ENCODE measurements at places on chromosomes 13 and 19.

GRCh38 chr19:29422047-29422446 lies 103.7 kb upstream of the VSTM2B start:
- no peak for DNase-seq

- DNase-seq, result peak; percentile 89
Observed at GRCh38 chr19:43639519-43640423, at the start of gene CADM4. Gene CADM4, minus strand, starts transcription at chr19:43639850. Its CDS starts 60 bp downstream, at chr19:43639790.

DNA sequence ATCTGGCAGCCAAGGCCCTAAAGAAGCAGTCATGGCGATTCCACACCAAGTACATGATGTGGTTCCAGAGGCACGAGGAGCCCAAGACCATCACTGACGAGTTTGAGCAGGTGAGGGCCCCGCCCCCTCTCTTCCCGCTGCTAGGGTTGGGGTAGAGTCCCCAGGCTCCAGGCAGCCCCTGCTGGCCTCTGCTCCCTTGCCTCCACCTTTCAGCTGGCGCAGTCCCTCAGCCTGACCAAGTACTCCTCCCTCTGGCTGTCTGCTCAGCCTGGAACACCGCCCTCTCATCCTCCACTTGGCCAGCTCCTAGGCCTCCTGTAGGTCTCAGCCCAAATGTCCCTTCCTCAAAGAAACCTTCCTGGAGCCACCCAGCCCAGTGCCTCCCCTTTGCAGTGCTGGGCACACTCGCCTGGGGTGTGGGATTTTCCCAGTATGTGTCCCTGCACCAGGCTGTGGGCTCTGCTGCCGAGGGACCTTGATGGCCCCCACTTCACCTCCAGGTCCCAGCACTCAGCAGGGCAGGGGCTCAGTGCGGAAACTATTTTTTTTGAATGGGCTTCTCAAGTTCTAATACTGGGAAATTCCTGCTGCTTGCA lies 5.7 kb downstream of the LENG1 start:
- DNase-seq, result no peak

GRCh38 chr13:100883453-100883852 lies 208.9 kb upstream of the TMTC4 start:
- no peak for DNase-seq

DNA sequence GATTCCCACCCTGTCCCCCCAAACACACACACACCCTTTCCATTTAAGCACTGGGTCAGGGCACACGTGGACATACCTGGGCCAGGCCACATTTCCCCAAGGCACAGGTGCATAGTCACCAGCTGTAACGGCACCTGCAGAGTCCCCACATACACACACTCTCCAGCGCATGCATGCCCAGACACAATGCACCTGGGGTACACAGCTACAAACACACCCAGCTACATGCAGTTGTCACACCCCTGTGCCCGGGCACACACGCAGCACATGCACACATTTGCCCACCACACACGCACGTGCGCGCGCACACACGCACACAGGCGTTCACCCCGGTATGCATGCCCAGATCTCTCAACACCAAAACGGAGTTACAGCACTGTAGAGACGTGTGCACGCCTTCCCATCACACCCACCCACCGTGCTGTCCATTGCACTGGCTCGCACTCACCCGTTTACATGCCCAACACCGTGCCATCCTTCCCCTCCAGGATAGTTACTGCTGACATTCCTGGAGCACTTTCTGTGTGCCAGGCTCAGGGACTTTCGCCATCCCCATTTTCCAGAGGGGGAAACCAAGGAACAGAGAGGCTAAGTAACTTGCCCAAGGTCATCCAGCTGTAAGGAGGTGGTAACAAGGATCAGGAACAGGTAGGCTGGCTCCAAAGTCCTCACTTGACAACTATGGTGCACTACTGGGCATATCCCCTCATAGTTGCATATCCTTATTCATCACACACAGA lies 749 bp upstream of the SHANK1 start:
- peak; percentile 4 for DNase-seq

GRCh38 chr19:15296841-15297415 lies 35.4 kb downstream of the BRD4 start:
- DNase-seq, result no peak

DNA sequence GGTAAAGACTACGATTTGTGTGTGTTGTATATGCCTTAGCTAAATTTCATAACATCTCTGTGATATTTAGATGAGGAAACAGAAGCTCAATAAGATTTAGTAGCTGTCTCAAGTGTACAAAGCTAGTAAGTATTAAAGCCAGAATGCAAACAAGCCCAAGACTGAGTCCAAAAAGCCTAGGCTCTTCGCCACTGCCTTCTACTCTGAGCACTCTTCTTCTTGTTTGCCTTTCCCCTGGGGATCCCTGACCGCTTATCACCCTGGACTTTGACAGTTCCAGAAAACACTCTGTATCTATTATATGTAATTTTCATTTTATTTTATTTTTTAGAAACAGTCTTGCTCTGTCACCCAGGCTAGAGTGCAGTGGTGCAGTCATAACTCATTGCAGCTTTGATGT lies 5.8 kb downstream of the TM9SF2 start:
- no peak for DNase-seq

GRCh38 chr13:41011382-41011956 lies 7.6 kb downstream of the ELF1 start:
- no peak for DNase-seq

GRCh38 chr19:46564701-46565100 lies 36.4 kb upstream of the CALM3 start:
- no peak for DNase-seq

GRCh38 chr13:72317346-72318109 lies 409.9 kb downstream of the MZT1 start:
- DNase-seq, result no peak

DNA sequence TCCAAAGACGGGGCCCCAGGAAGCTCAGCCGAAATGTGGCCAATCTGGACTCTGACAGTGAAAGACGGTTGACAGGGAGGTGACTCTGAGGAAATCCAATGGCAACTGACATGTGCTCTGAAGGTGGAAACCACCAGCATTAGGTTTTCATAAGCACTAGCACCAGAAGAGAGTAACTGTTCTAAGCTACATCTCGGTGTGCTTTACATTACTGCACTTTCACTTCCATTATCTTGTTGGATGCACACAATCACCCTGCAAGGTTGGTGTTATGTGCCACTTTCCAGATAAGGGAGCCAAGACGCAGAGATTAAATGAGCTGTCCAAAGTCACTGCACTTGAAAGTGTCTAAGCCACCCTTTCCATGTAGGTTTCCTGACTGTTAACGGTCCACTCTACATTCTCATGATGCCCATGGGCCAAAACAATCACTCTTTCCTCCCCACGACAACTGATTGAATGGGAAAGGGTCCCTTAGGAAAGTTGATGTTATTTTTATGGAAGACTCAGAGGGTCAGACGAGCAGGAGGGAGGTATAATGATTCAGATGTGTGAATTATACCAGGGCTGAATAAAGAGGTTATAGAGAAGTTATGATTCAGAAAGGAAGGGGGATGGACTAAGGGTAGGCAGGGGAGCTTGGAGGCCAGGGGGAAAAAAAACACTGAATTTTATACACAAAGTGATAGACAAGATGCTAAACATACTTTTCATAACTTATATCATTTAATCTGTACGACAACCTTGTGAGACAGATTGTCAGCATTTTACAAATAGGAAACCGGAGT lies 52.8 kb downstream of the RUBCNL start:
- no peak for DNase-seq

DNA sequence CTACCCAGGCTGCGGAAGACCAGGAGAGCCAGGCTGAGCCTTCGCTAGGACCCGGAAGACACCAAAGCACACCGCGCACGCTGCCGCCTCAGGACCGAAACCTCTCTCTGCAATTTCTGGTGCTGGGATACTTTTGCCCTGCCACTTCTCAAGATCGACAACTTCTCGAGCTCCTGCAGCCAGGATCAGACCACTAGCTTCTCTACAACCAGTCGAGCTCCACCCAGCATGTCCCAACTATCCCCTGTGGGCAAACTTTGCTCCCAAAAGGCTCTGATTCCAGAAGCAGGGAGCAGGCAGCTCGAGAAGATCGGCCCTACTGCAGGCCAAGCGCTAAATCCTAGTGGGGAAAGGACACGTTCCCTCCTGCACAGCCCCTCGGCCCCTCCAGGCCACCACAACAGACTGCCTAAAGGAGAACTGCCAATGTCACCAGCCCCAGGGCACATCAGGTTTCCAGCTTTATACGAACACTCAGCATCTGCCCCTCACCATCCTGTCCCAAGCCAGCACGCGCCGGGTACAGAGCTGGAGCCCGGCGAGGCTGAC lies 979 bp downstream of the AKAP8 start:
- DNase-seq, result peak; percentile 56

- no peak for DNase-seq
Observed at GRCh38 chr19:406971-407510, 1.9 kb downstream of the C2CD4C start.

- no peak for DNase-seq
Observed at GRCh38 chr13:102395174-102395573, 6.7 kb downstream of the FGF14 start.

- no peak for DNase-seq
Observed at GRCh38 chr13:94093652-94094315, 385.7 kb downstream of the DCT start.

GRCh38 chr13:95137096-95137495 lies 164.2 kb downstream of the ABCC4 start:
- DNase-seq, result no peak

GRCh38 chr19:42121036-42121621 lies 11.1 kb downstream of the POU2F2 start:
- no peak for DNase-seq

- DNase-seq, result no peak
Observed at GRCh38 chr13:109840201-109840892, 54.0 kb upstream of the IRS2 start.

Measured in iPS-NIHi11 (cell line).